ENCODE measurements at places on chromosomes 2 and 18.

GRCh38 chr18:8705961-8706790 lies 820 bp downstream of the MTCL1 start:
- peak overlapping the region; percentile 38 for H3K4me3 ChIP-seq
- peaks cover 4% of the 10 kb centered on the region for H3K4me1 ChIP-seq
- H3K27me3 ChIP-seq, result peaks cover 52% of the 10 kb centered on the region
- H3K27ac ChIP-seq, result peak overlapping the region; percentile 23

- peaks cover 14% of the 10 kb centered on the region for H3K36me3 ChIP-seq
- no peak for DNase-seq
Observed at GRCh38 chr18:36212301-36213171, 25.2 kb downstream of the MOCOS start.

GRCh38 chr2:19786408-19787058 lies 115.2 kb downstream of the TTC32 start:
- no peak overlapping the region for H3K4me3 ChIP-seq
- H3K36me3 ChIP-seq, result no peaks in the 10 kb centered on the region
- no peaks in the 10 kb centered on the region for H3K27me3 ChIP-seq
- H3K27ac ChIP-seq, result no peak overlapping the region
- no peak for DNase-seq

GRCh38 chr2:96146153-96146880 lies 1.1 kb upstream of the DUSP2 start:
- no peak for DNase-seq
- H3K27ac ChIP-seq, result peak overlapping the region; percentile 61
- no peak overlapping the region for H3K4me3 ChIP-seq
